ENCODE measurements at places on chromosomes 4 and X. TPM values are rescaled to one million over a fixed set of nuclear protein-coding genes. Genes with fewer than 3 reads are reported as not detected.
A peak's percentile ranks its signal among the peaks of the same experiment; 100 is the strongest.

GRCh38 chrX:132063334-132063733 is 40.2 kb downstream of the STK26 start:
- H3K4me1 ChIP-seq, result no peaks in the 10 kb centered on the region
- H3K4me3 ChIP-seq, result no peak overlapping the region
- DNase-seq, result no peak
- no peaks in the 10 kb centered on the region for H3K27me3 ChIP-seq
- H3K27ac ChIP-seq, result no peak overlapping the region
- H3K36me3 ChIP-seq, result no peaks in the 10 kb centered on the region

GRCh38 chrX:8813036-8813435 is 11.9 kb upstream of the FAM9A start:
- no peak overlapping the region for H3K4me3 ChIP-seq
- no peak for DNase-seq
- no peaks in the 10 kb centered on the region for H3K27me3 ChIP-seq
- no peak overlapping the region for H3K27ac ChIP-seq
- H3K36me3 ChIP-seq, result no peaks in the 10 kb centered on the region
- H3K4me1 ChIP-seq, result no peaks in the 10 kb centered on the region

DNA sequence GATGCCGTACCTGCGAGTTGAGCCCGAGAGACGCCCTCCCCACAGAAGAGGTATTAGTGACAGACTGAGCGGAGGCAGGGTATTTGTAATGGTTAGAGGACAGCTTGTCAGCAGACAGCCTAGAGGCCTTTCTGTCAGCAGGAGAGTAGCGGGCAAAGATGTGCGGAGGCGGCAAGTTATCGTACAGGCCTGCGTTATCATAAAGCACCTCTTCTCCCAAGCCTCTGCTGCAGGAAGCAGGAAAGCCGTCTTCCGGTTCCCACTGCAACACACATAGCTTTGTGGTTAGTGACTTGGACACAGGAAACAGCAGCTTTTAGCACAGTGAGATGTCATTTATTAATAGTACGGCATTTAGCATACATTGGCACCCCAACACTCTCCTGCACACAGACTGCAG is 158.3 kb downstream of the AFAP1 start:
- no peak overlapping the region for H3K4me3 ChIP-seq
- DNase-seq, result no peak
- H3K27ac ChIP-seq, result peak overlapping the region; percentile 18
- H3K27me3 ChIP-seq, result no peaks in the 10 kb centered on the region
- H3K36me3 ChIP-seq, result peaks cover 9% of the 10 kb centered on the region

DNA sequence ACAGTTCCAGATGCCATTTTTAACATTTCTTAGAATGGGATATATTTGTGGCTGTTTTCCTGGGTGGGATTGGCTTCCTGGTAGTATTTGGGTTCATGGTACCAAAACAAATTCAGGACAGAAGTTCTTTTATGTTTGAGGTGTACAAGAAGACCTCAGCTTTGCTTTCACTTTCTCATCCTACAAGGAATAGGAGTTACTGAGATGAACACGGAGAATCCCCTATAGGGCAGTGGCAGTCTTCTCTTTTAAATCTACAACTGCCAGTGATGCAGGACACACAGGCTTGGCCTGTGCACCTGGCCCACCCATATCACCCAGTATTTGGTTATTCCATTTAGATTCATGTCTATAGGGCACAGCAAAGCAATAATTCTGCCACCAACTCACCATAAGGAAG is 35.2 kb downstream of the SLC10A7 start:
- no peak overlapping the region for H3K4me3 ChIP-seq
- DNase-seq, result no peak
- H3K27ac ChIP-seq, result no peak overlapping the region
- no peaks in the 10 kb centered on the region for H3K27me3 ChIP-seq
- H3K36me3 ChIP-seq, result no peaks in the 10 kb centered on the region

FRMD7 gene
- not detected for total RNA-seq

GRCh38 chrX:133523081-133523487 is 107.8 kb upstream of the GPC4 start:
- no peaks in the 10 kb centered on the region for H3K36me3 ChIP-seq
- no peaks in the 10 kb centered on the region for H3K27me3 ChIP-seq
- peaks cover 6% of the 10 kb centered on the region for H3K4me1 ChIP-seq
- DNase-seq, result peak; percentile 90

DNA sequence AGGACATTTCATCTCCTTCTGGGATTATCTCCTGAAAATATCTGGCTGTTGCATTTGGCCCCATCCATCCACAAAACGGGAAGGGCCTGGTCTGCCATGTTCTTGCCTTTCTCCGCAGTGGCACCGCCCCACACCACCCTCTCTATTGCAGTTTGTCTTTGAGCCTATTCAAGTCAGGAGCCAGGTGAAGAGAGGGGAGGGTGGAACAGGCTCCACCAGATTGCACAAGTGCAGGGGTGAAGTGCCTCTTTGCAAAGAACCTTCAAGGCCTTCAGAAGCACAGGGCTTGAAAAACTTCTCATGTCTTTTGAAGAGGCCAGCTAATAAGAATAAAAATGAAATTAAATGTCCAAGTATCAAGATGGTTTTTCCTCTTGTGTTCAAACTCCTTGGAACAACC is 28.7 kb downstream of the RS1 start:
- no peak overlapping the region for H3K4me3 ChIP-seq
- H3K4me1 ChIP-seq, result peaks cover 8% of the 10 kb centered on the region
- DNase-seq, result peak; percentile 60
- H3K27ac ChIP-seq, result no peak overlapping the region
- no peaks in the 10 kb centered on the region for H3K27me3 ChIP-seq

YTHDC1 gene
- 96.0 TPM for total RNA-seq

CHM gene
- total RNA-seq, result 31.8 TPM

DNA sequence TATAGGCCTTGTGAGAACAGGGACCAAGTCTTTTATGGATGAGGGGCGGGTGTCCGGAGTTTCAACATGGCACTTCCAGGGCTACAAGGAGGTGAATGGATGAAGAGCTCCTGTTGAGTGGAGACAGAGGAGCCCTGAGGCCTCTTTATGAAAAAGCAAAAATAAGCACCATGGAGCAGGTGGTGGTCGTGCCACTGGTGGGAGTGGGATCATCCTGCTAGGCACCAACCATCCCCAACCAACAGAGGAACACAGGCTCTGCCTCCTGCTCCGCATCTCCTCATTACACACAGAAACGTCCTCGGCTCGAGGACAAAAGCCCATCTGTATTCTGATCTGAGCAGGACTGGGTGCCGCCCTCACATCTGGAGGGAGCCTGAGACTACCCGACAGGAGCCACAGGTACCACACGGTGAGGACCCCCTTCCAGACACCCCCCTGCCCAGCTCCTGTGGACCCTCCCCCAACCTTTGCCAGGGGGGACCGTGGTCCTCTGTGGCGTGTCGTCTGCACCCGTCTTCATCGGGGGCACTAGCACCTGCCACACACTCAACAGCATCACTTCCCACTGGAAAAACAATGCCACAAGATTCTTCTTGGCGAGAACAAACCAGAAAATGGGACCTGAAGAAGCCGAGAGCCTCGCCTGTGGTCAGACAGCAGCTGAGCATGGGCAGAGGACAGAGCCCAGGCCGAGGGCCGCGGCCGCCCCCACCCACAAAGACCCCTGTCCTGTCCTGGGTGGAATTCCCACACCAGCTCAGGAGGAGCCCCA is 3.9 kb upstream of the PDE6B start:
- no peak overlapping the region for H3K27ac ChIP-seq
- DNase-seq, result no peak
- no peak overlapping the region for H3K4me3 ChIP-seq
- peaks cover 10% of the 10 kb centered on the region for H3K4me1 ChIP-seq
- no peaks in the 10 kb centered on the region for H3K36me3 ChIP-seq

GRCh38 chr4:185775792-185776555 is 36.0 kb downstream of the SORBS2 start:
- no peak for DNase-seq
- peaks cover 45% of the 10 kb centered on the region for H3K4me1 ChIP-seq
- no peaks in the 10 kb centered on the region for H3K27me3 ChIP-seq
- H3K4me3 ChIP-seq, result no peak overlapping the region

DNA sequence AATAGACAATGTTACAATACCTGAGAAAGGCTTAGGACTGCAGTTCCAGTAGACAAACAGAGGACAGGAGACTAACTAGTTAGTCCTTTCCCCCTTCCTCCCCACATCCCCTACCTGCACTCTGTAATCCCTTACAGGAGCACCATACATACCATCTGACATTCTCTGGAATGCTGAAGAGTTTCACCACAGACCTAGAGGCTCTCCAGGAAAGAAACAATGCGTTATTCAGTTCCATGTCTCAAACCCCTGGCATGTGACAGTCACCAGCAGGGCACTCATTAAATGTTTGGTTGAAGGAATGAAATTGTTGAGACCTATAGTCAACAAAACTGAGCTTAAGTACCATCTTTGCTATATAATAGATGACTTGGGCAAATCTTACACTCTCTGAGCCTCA is 100.2 kb upstream of the USP38 start:
- no peaks in the 10 kb centered on the region for H3K4me1 ChIP-seq
- H3K27me3 ChIP-seq, result no peaks in the 10 kb centered on the region
- H3K4me3 ChIP-seq, result no peak overlapping the region
- H3K27ac ChIP-seq, result no peak overlapping the region
- H3K36me3 ChIP-seq, result no peaks in the 10 kb centered on the region

UGT2B11 gene
- total RNA-seq, result 0.92 TPM

- DNase-seq, result no peak
- H3K27me3 ChIP-seq, result no peaks in the 10 kb centered on the region
- no peak overlapping the region for H3K4me3 ChIP-seq
- H3K4me1 ChIP-seq, result peaks cover 5% of the 10 kb centered on the region
Observed at GRCh38 chr4:15232366-15233263, 195.2 kb upstream of the C1QTNF7 start.

DNA sequence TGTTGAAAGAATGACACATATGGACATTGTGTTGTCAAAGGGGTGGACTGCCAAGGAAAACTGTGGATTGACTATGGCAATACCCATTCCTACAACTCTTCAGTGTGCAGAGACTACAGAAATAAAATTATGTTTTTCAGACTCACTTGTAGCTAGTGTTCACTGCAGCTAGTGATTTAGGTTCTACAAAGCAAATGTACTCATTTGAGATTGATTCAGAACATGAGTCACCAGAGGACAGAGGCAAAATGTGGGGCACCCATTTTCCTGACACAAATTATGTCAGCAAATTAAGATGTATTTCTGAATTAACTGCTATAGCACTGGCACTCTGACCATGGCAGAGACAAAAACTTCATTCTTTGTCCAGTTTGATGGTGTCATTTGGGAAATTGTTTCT is 40.7 kb downstream of the SPCS3 start:
- H3K36me3 ChIP-seq, result no peaks in the 10 kb centered on the region
- no peaks in the 10 kb centered on the region for H3K4me1 ChIP-seq
- DNase-seq, result no peak
- no peak overlapping the region for H3K27ac ChIP-seq
- no peaks in the 10 kb centered on the region for H3K27me3 ChIP-seq

DNA sequence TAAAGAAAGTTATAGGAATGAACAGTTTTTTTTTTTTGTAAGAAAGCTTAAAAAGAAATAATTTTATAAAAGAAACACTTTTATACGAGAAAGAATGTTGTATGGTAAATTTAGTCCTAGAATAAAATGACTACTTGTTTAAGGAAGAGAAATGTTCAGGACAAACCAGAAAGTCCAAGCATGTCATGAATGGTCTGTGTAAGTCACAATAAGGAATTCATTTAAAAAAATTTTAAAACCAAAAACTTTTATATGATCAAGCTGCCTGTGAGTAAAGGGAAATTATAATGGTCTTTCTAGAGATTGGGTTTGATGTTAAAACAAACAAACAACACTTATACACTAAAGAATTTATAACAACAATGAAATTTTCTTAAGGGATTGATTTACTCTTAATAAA is 858.9 kb upstream of the PCDH7 start:
- no peaks in the 10 kb centered on the region for H3K36me3 ChIP-seq
- no peak for DNase-seq
- no peak overlapping the region for H3K27ac ChIP-seq
- H3K4me1 ChIP-seq, result no peaks in the 10 kb centered on the region

GRCh38 chr4:121479808-121480207 is 99.0 kb upstream of the QRFPR start:
- H3K27ac ChIP-seq, result no peak overlapping the region
- no peaks in the 10 kb centered on the region for H3K36me3 ChIP-seq
- DNase-seq, result no peak
- H3K4me1 ChIP-seq, result no peaks in the 10 kb centered on the region

DNA sequence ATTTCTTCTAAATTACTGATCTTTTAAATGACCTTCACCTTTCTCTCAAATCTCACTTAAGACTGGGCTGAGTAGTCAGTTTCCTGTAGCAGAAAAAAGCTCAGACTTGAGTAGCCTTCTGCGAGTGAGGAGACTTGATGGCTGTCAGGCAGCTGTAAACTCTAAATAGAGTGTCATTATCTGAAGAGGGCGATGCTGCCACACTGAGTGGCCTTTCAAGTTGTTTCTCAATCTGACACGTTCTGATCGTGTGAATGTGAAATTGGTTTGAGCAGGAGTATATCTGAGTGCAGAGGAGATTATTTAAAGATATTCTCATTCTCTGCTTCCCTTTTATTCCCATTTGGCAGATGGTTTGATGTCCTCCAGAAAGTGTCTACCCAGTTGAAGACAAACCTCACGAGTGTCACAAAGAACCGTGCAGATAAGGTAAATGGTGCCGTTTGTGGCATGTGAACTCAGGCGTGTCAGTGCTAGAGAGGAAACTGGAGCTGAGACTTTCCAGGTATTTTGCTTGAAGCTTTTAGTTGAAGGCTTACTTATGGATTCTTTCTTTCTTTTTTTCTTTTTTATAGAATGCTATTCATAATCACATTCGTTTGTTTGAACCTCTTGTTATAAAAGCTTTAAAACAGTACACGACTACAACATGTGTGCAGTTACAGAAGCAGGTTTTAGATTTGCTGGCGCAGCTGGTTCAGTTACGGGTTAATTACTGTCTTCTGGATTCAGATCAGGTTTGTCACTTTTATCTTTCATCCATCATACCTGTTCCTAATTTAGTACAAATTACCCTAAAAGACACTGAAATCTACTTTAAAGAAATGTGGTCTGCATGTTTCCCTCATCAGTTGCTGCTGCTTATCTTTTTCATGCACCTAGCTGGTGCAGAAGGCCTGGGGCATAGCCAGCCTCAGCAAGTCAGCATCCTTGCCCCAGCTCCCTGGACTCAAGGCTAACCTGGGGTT is 74.3 kb upstream of the MSANTD1 start:
- H3K36me3 ChIP-seq, result peaks cover 32% of the 10 kb centered on the region
- no peaks in the 10 kb centered on the region for H3K27me3 ChIP-seq
- H3K4me1 ChIP-seq, result no peaks in the 10 kb centered on the region

- H3K4me1 ChIP-seq, result no peaks in the 10 kb centered on the region
- no peaks in the 10 kb centered on the region for H3K36me3 ChIP-seq
- no peak overlapping the region for H3K4me3 ChIP-seq
- no peaks in the 10 kb centered on the region for H3K27me3 ChIP-seq
- H3K27ac ChIP-seq, result no peak overlapping the region
Observed at GRCh38 chr4:77187322-77187721, 30.3 kb downstream of the CCNG2 start.

CXCL11 gene
- total RNA-seq, result not detected
